Activated T-cell treated with anti-CD3 and anti-CD28 coated beads, Interleukin-2, amount 50 U/mL, for 4 hours (primary cell): ENCODE measurements at places on chromosomes 11 and 22. TPM values are rescaled to one million over a fixed set of nuclear protein-coding genes. Genes with fewer than 3 reads are reported as not detected.

- no peak for DNase-seq
Measured at GRCh38 chr11:15525582-15525981, 410.9 kb downstream of the INSC start.

The POTEH gene
- total RNA-seq: not detected

DNA sequence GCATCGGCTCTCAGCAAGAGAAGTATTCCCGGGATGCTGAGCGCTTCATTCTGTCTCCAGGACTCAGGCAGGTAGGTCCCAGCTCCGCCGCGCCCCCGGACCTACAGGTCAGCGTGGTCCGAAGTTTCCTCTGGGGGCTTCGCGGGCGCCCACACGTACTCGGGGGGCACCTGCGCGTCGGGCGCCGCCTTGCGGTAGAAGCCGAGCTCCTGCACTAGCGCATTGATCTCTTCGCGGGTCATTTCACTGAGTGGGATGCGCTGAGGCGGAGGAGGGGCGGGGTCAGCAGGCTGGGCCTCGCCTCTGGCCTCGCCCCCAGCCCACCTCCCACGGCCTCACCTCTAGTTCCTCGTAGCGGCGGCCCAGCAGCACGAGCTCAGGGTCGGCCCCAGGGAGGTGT is 2.5 kb downstream of the SELENOM start:
- no peak for DNase-seq

DNA sequence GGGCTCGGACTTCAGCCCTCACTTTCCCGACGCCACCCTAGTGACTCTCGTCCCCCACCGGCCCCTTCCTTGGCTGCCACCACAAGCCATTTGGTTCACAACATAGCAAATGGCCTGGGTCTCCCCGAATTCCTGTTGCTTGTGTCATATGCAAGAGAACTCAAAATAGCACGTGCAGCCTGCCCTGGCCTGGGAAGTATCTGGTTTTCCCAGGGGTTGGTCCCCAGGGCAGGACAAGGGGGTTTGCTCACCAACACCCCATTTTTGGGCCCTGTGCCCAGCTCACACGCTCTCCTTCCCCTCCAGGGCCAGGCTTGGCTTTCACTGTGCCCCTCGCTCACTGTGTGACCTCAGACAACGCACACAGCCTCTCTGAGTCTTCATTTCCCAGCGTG is 12.8 kb upstream of the TPCN2 start:
- no peak for DNase-seq

DNA sequence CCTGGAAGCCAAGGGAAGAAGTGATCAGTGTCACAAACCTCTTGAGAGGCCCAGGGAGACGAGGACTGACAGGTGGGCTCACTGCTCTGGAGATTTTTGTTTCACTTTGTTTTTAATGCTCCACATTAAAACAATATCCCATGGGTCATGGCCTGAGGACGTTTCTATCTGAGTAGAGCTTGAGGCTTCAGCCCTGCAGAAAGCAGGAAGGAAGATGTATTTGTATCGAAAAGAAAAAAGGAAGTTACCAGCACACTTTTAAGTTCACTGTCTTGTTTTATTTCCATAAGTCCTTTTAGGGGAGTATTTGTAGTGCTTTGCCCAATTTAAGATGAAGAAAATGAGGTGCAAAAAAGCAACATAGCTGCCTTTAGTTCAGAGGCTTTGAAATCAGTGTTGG is 191.1 kb downstream of the GRIK4 start:
- DNase-seq: no peak

The VSTM5 gene
- total RNA-seq: not detected

The TPBGL gene
- 0.47 TPM for total RNA-seq

- DNase-seq: peak; percentile 17
Measured at GRCh38 chr11:61890529-61891330, 615 bp downstream of the FADS3 start.

DNA sequence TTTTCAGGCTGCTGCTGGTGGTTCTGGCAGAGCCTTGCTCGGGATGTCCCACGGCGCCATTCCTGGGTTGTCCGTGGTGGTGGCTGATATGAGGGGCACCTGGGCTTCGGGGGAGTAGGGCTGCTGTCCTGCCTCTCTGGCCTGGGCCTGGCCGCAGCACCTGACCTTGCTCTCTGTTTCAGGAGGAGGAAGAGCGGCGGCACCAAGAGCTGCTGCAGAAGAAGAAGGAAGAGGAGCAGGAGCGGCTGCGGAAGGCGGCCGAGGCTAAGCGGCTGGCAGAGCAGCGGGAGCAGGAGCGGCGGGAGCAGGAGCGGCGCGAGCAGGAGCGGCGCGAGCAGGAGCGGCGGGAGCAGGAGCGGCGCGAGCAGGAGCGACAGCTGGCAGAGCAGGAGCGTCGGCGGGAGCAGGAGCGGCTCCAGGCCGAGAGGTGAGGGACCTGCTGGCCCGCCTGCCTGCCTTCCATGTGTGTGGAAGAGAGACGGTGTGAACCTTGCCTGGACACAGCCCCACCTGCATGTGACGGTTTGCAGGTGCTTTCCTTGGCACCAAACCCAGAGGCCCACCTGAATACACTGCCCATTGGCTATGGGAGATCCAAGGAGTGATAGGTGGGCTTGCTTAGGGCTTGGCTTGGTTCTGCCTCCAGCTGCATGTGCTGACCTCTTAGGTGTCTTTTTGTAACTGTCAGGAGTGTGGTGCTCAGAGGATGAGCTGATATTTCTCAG is 22.8 kb downstream of the INCENP start:
- no peak for DNase-seq

GRCh38 chr11:13324709-13325108 is 47.1 kb downstream of the BMAL1 start:
- DNase-seq: no peak

DNA sequence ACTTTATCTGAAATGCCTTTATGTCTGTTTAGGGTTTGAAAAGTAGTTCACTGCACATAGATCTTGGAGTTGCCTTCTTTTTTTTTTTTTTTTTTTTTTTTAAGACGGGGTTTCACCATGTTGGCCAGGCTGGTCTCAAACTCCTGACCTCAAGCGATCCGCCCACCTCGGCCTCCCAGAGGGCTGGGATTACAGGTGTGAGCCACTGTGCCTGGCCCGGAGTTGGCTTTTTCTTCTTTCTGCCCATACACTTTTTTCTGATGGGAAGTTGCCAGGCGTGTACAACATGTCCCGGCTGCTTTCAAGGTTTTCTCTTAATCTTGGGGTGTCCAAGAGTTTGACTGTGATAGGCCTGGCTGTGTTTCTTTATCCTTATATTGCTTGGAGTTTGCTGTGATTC is 12.9 kb upstream of the GNB1L start:
- DNase-seq: no peak

GRCh38 chr11:14537134-14537599 is 17.0 kb upstream of the PSMA1 start:
- DNase-seq: peak; percentile 29

The IFITM10 gene
- 0.53 TPM for total RNA-seq

- DNase-seq: no peak
Measured at GRCh38 chr11:15097411-15097810, 17.3 kb upstream of the INSC start.

GRCh38 chr11:60775420-60775961 is 9.6 kb upstream of the MS4A10 start:
- peak; percentile 80 for DNase-seq

The OR8J3 gene
- total RNA-seq: not detected

DNA sequence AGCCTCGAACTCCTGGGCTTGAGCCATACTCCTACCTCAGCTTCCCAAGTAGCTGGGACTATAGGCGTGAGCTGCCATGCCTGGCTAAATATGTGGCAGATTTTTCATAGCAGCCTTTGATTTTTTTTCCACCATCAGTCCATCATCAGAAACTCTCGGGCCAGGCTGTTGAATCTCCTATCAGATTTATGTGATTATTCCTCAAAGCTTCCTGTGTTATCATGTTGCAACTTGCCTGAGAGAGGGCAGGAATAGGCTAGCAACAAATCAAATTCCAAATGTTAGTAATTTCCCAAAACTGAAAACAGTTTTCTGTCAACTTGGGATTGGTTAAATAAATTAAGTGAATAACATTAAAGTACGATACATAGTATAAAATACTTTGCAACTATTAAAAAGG is 3.4 kb downstream of the LRRC51 start:
- DNase-seq: no peak

The KCNJ1 gene
- not detected for total RNA-seq

GRCh38 chr11:940496-941135 is 14.9 kb downstream of the AP2A2 start:
- DNase-seq: no peak

DNA sequence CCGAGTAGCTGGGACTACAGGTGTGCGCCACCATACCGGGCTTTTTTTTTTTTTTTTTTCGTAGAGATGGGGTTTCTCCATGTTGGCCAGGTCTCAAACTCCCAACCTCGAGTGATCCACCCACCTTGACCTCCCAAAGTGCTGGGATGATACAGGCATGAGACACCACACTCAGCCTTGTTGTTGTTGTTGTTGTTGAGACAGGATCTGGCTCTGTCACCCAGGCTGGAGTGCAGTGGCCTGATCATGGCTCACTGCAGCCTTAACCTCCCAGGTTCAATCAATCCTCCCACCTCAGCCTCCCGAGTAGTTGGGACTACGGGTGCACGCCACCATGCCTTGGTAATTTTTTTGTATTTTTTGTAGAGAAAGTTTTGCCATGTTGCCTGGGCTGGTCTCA is 23.4 kb upstream of the CLDN5 start:
- no peak for DNase-seq

GRCh38 chr22:47176026-47176389 is 413.6 kb downstream of the TBC1D22A start:
- no peak for DNase-seq

The OR52A1 gene
- total RNA-seq: not detected

GRCh38 chr22:40397396-40397795 is 27.0 kb downstream of the SGSM3 start:
- DNase-seq: no peak
